ENCODE measurements at places on chromosomes 7 and 10. TPM values are rescaled to one million over a fixed set of nuclear protein-coding genes. Genes with fewer than 3 reads are reported as not detected.

The POLR2J2 gene
- polyA plus RNA-seq, result 4.4 TPM

The FAM20C gene
- polyA plus RNA-seq, result 68.5 TPM

The C10orf67 gene
- 2.7 TPM for polyA plus RNA-seq

The WDR86 gene
- 38.8 TPM for polyA plus RNA-seq

The NUTM2E gene
- 0.18 TPM for polyA plus RNA-seq

The ICA1 gene
- 38.2 TPM for polyA plus RNA-seq

The POMZP3 gene
- 20.0 TPM for polyA plus RNA-seq

The UCMA gene
- polyA plus RNA-seq, result not detected

The ASIC3 gene
- polyA plus RNA-seq, result 2.3 TPM

The CLDN4 gene
- 56.5 TPM for polyA plus RNA-seq

The PDE6C gene
- 2.2 TPM for polyA plus RNA-seq

The TRIP6 gene
- 67.8 TPM for polyA plus RNA-seq

The ZNF365 gene
- 0.48 TPM for polyA plus RNA-seq
